ENCODE measurements at places on chromosomes 16 and 17.

- DNase-seq, result peak; percentile 20
These were observed 124.8 kb downstream of the ABCC1 start for GRCh38 chr16:16073891-16074881.

- no peak for DNase-seq
These were observed 35.7 kb downstream of the CYB5D2 start for GRCh38 chr17:4178651-4179050.

DNA sequence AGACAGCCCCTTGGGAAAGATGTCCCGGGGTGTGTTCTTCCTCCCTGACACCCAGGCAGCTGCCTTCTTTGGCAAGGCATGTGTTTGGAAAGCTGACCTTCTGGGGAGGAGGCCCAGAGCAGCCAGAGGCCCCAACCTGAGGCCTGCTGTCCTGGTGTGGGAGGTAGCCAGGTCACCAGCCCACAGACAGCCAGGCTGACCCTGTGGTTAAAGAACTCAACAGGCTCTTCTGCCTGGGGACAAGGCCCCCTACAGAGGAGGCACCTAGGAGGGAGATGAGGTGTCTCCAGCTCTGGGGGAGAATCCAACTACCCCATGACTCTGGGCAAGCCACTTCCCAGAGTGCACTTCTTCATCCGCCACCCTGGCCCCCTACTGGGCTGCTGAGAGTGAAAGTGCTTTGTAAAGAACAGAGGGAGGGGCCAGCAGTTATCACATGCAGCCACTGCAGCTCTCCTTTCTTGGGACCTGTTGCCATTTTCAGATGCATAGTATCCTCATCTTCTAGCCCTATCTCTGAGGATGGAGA is 13.1 kb upstream of the SREBF1 start:
- DNase-seq, result peak; percentile 85

DNA sequence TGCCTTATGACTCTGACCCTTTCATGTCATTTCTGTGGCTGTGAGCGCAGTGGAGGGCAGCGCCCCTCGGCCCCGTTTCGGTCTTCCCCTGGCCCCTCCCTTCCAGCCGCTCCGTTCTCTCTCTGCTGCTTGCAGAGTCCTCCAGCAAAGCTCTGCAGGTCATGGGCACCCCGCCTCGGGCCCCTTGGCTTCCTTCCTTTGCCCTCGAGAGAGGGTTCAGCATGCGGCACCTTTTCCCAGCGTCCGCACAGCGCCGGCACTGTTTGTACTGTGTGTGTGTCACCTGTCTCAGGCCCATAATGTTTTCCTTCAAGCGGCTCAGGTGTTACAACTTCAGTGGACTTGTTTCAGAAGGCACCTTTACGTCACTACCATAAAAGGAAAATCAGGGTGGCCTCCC is 98.5 kb downstream of the RAP1GAP2 start:
- no peak for DNase-seq

GRCh38 chr17:38874505-38875400 is 4.9 kb downstream of the LASP1 start:
- no peak for DNase-seq

DNA sequence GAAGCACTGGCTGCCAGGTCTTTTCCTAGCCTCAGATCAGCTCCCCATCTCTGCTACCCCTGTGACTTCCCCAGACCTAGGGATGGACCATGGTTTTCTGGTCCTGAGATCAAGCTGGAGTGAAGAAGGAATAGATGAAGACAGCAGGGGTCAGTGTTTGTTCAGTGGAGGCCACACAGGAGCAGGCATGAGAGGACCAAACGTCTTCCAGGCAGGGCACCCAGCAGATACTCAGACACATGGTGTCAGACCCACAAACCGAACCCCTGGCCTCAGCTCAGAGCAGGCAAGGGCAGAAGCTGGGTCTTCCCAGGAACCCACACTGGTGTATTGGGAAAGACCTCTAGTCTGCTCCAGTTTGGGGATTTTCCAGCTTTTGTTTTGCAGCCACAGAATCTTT is 189.7 kb downstream of the IRX5 start:
- no peak for DNase-seq

DNA sequence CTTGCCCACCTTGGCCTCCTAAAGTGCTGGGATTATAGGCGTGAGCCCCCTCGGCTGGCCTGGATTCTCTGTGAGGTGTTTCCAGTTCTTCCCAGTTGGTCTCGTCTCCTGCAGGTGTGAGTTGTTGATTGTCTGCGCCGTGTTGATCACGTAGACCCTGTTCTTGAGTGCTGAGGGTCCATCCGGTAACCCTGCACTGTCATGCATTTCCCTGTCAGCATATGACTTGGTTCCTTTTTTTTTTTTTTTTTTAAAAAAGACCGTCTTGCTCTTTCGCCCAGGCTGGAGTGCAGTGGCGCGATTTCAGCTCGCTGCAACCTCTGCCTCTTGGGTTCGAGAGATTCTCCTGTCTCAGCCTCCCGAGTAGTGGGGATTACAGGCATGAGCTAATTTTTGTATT is 17.3 kb downstream of the MGRN1 start:
- DNase-seq, result no peak

DNA sequence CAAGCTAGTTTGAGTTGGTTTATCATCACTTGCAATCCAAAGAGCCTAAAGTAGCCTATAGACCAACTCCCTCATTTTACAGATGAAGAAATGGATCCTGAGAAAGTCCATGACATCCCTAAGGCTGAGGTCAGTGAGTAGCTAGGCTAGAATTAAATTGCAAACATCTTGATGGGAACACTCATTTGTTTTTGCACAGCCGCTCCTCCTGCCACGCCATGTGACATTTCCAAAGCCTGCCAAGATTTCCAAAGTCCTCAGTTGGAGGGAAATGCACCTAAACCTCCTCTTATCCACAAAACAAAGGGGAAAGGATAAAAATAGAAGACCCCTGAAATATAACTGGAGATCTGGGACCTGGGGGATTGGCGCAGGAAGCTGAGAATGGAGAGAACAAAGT is 15.0 kb downstream of the TMEM92 start:
- DNase-seq, result no peak

DNA sequence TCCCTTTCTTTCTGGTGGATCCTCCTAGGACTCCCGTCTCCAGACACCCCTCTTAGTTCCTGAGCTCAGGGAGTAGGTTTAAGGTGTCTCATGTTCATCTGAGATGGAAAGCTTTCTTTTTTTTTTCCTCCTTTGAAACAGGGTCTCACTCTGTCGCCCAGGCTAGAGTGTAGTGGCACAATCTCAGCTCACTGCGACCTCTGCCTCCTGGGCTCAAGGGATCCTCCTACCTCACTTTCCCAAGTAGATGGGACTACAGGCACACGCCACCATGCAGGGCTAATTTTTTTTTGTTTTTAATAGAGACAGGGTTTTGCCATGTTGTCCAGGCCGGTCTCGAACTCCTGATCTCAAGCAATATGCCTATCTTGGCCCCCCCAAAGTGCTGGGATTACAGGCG is 3.6 kb upstream of the GSE1 start:
- no peak for DNase-seq

Data from OCI-LY7 (cell line).